ENCODE measurements at places on chromosomes 7 and 10.

- DNase-seq = no peak
These were observed 99.4 kb upstream of the EFCAB10 start for GRCh38 chr7:105680505-105681187.

DNA sequence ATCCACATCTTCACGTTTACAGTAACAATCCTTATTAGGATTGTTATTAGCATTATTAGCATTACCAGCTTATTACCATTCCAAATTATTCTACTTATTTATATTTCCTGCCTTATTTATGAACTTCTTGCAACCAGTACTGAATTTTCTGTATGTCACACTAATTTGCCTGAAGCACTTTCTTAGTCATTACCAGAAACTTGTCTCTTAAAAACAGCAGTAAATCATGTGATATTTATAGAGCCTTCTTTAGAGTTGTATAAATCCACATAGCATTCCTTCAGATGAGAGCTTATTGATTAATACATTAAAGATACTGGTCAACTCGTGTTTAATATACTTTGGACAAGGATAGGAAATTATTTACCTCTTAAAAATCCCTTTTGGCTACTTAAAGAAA is 618.6 kb downstream of the SUGCT start:
- DNase-seq = no peak

- no peak for DNase-seq
These were observed 286.5 kb upstream of the SORCS1 start for GRCh38 chr10:107451047-107451446.

DNA sequence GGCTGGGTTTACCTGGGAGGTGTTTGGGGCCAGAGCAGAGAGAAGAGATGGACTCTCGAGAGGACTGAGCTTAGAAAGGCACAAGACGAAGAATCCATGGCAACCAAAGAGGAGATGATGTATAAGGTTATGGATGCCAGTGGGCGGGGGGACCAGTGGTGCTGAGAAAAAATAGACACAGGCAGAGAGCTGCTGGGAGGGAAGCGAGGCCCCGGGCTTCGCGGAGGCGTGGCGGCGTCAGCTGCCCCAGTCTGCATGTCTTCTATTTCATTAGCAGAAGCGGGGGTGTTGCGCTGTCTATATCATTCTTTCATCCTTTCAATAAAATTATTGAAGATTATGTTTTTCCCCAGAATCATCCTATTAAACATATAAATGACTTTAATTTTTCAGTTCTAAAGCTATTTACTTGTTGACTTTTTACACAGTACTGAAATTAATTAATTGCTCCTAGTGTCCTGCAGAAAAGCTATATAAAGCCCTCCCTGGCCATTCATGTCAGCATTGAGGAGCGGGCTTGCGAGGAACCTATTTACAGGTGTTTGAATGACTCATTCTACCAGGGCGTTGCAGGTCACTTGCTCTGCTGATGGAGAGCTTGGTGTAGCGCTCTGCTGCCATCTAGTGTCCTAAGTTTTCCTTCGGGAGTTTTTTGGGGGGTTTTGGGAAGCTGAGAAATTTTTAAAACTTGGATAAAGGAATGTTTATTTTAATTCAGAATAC is 42.9 kb upstream of the BHLHA15 start:
- DNase-seq = peak; percentile 71

DNA sequence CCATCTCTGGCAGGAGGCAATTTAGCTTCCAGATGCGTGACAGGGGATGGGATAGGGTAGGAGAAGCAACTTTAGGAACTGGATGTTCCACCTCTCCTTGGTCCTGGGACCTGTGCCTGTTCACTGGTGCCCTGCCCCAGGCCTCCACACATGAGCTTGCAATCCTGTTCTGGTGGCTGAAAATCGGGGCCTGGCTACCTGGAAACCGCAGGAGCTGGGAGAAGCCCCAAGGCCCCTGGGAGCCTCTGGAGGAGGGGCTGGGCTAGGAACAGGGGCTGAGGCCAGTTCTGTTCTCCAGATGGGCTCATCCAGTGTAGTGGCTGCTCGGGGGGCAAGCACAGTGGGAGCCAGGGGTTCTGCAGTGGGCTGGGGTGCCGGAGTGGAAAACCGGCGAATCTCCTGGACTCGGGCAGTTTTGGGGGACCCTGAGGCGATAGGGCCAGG is 5.3 kb upstream of the MYOZ1 start:
- DNase-seq = peak; percentile 64

DNA sequence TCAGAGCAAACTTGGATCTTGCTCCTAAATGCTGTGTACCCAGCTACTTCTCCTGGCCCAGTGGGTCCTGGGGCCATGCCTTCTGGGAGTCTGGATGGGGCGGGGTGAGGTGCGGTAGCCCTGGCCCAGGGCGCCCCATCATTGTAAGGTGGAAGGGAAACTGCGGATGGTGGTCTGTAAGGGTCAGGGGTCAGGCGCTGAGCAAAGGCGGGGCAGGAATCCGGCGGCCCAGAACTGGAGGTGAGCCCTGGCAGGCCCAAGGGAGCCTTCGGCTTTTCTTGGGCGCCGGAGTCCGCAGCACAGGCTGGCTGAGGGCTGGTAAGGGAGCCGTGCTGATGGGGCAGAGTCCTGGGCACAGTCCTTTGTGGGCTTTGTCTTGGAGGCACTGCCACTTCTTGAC is 66.5 kb upstream of the CTBP2 start:
- no peak for DNase-seq

DNA sequence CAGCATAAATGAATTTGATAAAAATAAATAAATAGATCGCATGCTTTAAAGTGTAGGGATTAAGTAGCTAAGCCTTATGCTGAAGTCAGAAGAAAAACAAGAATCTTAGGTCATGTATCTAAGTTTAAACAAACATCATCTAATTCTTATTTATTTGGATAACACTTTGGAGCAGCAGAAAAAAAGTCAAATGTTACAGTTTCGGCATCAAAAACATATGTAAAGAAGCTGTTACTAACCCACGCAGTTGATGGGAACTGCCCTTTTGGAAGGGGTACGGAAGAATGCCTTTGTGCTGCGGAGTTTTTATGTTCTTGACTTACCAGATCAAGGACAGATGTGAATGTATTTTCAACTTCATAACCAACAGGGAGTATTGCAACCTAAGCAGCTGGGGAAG is 37.3 kb upstream of the HABP2 start:
- no peak for DNase-seq

GRCh38 chr7:118312966-118313365 is 88.5 kb downstream of the ANKRD7 start:
- no peak for DNase-seq

DNA sequence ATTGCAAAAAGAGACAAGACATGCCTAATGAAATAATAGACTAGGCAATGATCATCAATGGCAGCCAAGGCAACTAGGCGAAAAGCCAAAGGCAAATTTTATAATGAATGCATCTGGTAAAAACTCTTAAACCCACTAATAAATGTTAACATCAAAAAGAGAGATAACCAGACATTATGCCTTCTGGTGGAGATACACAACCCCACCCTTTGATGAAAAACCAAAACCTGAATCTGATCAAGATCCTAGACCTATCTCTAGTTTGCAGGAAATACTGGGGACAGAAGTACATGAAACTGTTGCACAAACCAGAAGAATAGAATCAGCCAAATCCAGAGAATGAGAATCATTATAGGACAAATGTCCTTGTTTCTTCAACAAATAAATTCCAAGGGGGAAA is 22.0 kb upstream of the GSAP start:
- no peak for DNase-seq

DNA sequence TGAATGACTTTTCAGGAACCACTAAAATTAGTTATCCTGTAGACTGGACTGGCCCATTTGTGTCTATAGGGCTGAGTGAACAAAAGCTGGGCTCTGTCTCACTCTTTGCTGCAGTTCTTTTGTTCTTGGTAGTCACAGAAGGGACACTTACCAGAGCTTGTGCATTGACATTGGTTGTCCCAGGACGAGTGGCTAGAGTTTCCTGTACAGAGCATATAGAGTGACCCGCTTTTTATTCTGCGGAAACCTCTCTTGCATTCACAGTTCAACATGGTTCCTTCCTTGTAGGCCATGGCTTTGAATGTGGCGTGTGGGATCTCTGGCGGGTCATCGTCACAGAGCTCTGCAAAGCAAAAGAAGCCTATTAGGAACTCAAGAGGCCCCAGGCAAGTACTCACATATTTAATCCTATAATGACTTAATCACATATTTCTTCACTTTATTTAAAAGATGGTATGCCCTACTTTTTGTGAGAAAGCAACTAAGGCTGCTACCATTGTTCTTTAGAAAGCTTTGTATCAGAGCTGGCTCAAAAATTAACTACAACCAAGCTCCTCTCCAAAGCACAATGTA is 36.4 kb downstream of the IL2RA start:
- DNase-seq = no peak

- DNase-seq = no peak
These were observed 195.0 kb upstream of the AGK start for GRCh38 chr7:141356161-141356560.

DNA sequence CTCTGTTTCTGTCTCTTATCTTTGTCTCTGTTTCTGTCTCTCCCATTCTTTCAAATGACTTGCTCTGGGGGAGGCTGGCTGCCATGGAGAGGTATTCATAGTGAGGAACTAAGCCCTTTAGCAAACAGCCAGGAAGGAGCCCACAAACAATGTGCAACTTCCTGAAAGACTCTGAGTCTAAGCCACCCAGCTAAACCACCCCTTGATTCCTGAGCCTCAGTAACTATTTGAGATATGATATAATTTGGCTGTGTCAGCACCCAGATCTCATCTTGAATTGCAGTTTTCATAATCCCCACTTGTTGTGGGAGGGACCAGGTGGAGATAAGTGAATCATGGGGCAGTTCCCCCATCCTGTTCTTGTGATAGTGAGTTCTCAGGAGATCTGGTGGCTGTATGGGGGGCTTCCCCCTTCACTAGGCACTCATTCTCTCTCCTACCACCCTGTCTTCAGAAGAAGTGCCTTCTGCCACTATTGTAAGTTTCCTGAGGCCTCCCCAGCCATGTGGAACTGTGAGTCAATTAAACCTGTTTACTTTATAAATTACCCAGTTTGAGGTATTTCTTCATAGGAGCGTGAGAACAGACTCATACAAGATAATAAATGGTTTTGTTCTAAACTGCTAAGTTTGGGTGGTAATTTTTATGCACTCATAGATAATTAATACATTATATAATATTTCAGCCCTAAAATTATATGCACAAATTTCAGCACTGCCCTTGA is 121.2 kb upstream of the FOXP2 start:
- no peak for DNase-seq

Data from pancreas (tissue), 10 donors.